ENCODE measurements at places on chromosomes 16 and 17.

DNA sequence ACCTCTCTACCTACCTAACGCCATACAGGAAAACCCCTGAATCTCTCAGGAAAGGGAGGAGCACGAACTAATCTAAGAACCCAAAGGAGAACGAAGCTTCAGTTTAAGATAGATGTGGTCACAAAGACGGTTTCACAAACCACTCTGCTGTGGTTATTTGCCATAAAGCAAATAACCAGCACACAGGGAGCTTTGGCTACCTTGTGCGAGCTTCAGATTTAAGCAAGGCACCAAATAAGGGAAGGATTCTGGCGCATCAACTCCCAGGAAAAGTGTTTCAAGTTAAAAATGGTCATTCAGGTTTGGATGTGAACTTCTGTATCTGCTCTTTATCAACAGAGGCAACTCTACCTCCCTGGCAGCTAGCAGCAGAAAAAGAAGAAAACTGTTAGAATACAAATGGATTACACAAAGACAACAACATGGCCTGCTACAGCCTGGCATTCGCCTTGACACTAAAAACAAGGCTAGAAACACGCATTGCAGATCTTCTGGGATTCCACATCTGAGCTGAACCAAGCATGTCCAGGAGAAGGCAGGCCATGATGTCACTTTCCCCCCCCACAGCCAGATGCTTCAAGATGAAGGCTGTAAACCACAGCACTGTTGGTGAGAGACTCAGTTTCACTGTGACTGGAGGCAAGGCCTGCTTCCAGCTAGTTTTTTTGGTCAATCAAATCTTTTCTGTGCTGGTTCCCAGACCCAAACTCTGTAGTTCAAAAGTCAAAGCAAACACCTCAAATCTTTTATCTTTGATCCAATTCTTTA lies 43.6 kb downstream of the SMG6 start:
- DNase-seq = no peak

GRCh38 chr17:50303596-50303995 lies 29.3 kb downstream of the TMEM92 start:
- DNase-seq = no peak

- DNase-seq = no peak
Measured at GRCh38 chr17:27339836-27340550, 46.1 kb downstream of the WSB1 start.

DNA sequence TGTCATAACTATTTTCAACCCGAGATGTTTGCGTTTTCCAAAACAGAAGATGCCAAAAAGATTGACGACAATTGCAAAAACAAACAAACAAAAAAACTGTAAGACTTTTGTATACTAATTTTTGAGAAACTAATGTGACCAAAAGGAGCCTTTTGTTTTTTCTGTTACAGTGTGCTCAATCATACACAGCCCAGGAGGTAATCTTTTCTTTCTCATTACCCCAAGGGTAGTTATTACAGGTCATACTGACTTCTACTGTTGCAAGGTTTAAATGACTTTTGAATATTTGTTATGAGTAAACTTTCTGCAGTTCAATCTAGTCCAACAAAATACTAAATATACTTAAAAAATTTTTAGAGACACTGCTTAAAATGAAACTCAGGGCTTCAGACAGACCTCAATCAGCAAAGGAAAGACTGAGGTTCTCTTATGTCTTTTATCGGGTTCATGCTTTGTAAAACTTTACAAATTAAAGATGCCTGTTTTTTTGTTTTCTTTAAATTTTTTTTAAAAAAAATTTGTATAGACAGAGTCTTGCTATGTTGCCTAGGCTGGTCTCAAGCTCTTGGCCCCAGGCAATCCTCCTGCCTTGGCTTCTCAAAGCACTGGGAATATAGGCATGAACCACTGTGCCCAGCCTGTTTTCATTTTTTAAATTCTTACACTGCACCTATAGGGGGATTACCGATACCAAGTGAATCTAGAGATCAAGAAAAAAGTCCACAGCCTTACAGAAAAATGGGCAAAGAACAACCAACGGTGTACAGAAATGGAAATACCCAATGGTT lies 47.6 kb downstream of the SPOP start:
- DNase-seq = no peak

DNA sequence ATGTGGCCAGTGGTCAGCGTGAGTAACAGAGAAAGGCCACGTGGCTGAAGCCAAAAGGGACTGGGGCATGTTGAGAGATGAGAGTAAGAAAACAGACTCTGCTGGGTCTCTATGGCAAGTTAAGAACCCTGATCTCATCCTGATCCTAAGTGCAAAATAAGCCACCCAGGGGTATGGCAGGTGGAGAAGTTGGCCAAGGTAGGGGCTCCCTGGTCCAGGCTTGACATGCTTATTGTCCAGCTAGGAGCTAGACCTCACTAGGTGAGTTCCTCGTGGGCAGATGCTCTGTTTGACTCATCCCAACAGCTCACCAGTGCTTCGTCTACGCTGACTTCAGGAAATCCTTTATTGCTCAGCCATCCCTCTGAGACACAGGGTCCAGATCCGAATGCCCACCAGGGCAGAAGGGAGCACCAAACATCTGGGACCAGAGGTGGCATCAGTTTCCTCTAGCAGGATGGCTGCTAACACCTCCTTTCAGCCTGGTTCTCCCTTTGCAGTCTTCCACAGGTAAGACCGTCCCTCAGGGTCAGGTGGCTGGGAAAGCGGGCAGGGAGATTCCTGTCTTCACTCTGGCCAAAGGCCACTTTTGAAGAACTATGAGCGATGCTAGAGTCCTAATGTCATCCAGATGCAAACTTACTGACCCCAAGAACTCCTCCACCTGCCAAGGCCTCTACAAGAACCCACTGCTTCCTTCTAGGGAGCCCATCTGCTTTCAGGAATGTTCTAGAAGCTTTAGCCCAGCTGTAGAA lies 99.5 kb downstream of the CDYL2 start:
- DNase-seq = no peak
